ENCODE measurements at places on chromosomes 11 and 22.

- no peak for DNase-seq
These were observed 68.0 kb upstream of the KCNQ1OT1 start for GRCh38 chr11:2767801-2768200.

- no peak for DNase-seq
These were observed 32.2 kb upstream of the TEAD1 start for GRCh38 chr11:12642040-12642439.

DNA sequence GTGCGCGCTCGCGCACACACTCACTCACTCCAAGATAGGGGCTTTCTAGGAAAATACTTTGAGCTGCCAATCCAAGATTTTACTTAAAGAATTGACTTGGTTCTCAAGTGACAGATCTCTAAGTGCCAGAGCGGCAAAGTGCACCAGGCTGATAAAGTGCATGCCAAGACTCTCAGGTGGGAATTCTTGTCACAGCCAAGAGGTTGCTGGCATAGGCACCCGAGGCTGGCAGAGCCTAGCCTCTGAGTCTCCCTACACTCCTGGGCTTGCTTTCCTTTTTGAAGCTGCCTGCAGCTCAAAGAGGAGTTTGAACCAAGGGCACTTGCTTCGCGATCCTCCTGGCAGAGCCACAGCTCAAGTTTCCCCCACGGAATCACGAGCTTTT lies 2.5 kb upstream of the ADM start:
- no peak for DNase-seq

DNA sequence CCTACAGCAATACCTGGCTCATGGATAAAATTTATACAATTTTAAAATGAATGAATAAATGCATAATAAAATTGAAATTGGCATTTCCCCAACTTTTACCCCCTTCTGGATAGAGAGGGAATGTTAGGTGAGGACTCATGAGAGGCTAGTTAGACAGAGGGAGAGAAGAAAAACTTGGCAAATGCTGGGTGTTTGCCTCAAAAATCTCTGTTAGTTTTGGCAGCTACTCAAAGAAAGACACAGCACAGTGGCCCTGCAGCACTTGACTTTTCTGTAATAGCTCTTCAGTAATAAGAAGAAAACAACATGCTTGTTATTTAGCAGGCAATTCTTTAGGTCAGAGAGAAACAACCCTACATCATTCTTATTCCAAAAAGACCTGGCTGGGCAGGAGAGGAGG lies 20.7 kb upstream of the IZUMO1R start:
- no peak for DNase-seq

- DNase-seq: peak; percentile 79
These were observed 71.7 kb downstream of the IGLL5 start for GRCh38 chr22:22959147-22959827.

- DNase-seq: no peak
These were observed 35.1 kb downstream of the CAPN1 start for GRCh38 chr11:65216830-65217229.

DNA sequence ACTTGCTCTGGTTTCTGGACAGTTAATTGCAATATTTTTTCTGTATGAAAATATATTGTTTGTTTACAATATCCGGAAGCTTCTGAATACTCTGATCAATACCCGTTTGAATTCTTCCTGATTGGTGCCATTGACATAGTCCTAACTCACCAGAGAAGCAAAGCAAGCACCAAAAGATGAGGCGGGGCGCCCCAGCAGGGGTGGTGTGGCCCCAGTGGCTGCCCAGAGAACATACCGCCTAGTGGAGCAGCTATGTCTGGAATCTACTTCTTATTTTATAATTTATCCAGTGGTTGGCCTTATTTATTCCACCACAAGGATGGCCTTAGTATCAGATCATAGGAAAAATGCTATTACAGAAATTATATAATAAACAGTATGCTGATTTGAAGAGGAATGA lies 610.7 kb downstream of the JRKL start:
- no peak for DNase-seq

GRCh38 chr11:67195971-67196456 lies 70.3 kb upstream of the GRK2 start:
- no peak for DNase-seq

- no peak for DNase-seq
These were observed 227.1 kb downstream of the DDX10 start for GRCh38 chr11:108891909-108892511.

DNA sequence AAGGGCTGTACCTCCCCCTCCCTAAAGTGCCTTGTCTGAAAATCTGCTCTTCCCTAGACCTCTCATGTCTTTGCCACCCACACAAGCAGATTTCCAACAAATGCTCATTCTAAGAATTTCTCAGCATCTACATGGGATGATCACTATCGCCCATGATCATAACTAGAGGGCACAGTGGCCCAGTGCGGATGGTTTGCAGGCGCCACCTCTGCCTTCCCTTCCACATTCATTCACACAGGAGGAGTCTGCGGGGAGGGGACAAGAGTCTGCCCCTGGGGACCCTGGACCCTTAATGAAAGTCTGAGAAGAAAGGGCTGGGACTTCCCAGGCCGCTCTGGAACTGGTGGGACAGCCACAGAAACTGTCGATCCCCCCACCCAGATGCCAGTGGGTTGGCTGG lies 28.9 kb downstream of the KCTD17 start:
- peak; percentile 26 for DNase-seq

GRCh38 chr11:61488651-61489291 lies 19.8 kb upstream of the LRRC10B start:
- no peak for DNase-seq

GRCh38 chr11:110445437-110445836 lies 15.7 kb downstream of the FDX1 start:
- DNase-seq: no peak

DNA sequence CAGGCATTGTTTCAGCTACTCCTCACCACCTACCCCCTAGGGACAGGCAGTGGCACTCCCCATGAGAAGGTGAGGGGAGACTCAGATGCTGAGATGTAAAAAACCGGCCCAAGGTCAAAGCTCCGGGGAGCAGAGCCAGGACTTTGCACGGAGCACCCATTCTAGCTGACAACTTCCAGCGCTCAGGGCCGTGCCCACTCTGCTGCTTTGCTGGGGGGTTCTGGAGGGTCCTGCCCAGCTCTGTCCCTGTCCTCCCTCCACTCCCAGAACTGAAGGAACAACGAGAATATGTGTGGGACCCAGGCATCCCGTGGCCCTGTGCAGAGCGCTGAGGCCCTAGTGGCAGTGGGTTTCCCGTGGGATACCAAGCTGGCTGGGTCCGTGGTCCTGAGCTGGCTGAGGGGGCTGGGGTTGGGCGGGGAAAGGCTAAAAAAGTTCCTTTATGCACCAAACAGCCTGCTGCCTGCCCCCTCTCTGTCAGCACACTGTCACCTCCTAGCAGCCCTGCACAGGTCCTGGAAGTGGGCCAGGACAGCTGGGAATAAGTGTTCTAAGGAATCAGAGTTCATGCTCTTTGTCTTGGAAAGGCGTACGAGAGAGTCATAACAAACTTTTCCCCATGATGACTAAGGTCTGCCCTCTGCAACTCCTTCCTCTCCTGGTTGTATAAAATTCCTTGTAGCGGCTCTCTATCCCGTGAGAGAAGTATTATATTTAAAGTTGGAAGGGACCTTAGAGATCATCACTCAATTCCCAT lies 1.9 kb downstream of the MS4A10 start:
- no peak for DNase-seq

GRCh38 chr11:44857490-44858090 lies 93.1 kb downstream of the TP53I11 start:
- DNase-seq: no peak

- DNase-seq: no peak
These were observed 99.6 kb upstream of the SPON1 start for GRCh38 chr11:13862845-13863392.

DNA sequence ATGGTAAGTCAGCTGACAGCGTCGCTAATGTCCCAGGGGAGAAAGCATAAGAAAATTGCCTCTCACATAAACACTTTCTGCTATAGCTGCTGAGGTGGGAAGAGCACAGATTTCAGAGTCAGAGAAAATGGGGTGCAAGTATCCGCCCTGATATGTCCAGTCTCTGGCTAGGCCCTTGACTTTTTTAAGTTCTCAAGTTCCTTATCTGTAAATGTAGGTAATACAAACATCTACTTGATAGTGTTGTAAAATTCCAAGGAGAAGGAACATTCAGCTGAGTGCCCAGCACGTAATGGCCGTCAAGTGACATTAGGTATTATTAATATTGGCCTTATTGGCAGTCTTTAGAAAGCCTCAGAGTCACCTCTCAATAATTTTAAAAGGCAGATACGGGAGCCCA lies 143.6 kb downstream of the NTM start:
- no peak for DNase-seq

DNA sequence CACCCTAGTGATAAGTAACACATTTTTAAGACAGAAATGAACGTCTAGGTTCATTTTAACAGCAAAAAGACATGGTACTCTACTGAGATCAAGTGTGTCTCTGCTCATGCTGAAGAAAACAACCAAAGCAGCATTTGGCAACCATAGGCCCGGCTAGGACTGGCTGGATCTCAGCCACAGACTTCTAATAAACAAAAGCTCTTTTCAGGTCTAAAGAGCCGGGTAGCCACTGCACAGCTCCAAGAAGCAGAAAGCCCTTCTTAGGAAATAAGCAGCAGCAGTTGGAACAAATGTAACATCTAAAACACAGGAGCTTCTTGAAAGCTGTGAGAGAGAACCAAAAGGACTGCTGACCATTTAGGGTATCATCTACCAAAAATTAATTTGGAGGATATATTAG lies 37.6 kb downstream of the PITPNB start:
- no peak for DNase-seq

DNA sequence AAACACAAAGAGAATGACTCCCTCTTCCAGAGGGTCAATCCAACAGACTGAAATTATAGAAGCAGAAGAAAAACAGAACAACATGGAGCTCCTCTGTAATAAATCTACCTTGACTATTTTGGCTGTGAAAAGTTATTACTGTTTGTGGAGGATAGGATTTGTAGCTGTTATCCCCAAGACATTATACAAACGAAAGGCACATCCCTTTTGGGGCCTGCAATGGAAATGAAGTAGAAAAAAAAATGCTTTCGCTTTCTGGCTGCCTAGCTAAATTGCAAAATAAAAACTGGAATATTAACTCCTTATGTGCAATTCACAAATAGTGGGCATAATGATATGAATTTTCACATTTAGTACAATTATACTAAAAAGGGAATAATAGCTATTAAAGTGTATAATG lies 123.8 kb upstream of the CCDC179 start:
- no peak for DNase-seq

DNA sequence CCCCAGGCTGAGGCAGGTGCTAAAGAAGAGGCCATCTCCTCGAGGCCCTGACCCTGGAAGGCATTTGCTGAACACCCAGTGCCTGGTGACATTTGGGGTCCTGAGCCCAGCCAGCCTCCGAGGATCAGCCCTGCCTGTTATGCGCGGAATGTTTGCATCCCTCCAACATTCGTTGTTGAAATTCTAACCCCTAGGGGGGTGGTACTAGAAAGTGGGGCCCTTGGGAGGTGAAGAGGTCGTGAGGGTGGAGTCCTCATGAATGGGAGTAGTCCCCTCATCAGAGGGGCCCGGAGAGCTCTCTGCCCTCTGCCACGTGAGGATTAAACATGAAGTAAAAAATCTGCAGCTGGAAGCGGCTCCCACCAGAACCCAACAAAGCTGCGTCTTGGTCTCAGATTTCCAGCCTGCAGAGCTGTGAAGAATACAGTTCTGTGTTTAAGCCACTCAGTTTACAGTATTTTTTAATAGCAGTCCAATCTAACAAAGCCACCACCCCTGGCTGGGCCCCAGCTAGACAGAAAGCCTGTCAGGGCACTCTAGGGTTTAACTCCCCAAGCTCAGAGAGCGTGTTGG lies 35.3 kb upstream of the SEPTIN5 start:
- DNase-seq: no peak

DNA sequence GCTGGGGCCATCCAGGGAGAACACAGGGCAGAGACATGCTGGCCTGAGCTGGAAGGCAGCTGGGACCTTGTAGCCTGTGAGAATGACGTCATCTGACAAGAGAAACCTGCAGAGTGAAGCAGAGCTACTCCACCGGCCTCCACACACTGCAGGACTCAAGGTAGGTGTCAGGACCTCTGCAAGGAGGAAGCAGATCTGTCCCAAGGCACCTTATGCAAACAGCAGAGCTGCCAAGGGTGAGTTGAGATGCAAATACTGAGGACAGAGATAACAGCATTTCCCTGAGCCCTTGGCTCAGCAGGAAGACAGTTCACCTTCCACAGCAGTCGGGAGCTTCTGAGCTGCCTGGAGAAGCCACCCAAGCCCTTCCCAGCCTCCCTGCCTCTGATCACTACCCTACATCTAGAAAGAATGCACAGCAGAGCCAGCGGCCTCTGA lies 51.9 kb upstream of the IGSF9B start:
- no peak for DNase-seq

DNA sequence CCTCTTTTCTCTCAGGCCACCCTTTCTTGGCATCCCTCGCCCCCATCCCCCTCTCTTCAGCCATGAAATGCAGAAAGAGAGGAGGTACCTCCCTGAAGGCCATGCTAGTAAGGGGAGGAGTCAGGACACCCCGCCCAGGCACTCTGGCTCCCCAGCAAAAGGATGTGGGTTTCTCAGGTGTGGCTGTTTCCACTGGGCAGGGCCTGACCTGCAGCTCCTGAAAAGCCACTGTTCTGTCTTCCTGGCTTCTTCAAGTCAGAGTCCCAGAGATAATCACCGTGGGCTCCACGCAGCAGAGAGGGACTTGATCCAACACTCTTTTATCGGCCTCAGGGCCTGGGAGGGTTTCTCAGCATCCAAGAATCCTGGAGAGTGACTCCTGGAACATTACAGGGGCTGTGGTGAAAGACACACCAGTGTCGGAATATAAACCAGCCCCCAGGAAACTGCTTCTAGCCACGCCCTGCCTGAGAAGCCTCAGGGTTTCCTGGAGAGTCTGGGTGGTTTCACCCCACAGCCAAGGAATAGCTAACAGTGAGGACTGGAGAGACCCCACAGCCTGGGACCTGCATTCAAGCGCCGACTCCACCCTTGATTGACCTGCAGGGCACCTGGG lies 45.7 kb upstream of the TSPAN18 start:
- peak; percentile 32 for DNase-seq

- DNase-seq: no peak
These were observed 89.4 kb downstream of the PACS1 start for GRCh38 chr11:66159324-66159984.

DNA sequence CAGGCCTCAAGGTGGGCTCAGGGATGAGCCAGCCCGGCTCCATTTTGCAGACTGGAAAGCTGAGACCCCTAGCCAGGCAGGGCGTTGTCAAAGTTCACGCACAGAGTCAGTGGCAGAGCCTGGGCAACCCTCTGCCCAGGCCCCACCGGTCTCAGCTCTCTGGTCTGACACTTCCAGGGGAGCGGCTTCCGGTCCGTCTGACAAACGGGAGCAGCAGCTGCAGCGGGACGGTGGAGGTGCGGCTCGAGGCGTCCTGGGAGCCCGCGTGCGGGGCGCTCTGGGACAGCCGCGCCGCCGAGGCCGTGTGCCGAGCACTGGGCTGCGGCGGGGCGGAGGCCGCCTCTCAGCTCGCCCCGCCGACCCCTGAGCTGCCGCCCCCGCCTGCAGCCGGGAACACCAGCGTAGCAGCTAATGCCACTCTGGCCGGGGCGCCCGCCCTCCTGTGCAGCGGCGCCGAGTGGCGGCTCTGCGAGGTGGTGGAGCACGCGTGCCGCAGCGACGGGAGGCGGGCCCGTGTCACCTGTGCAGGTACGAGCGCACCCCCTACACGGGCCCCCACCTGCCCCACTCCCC lies 36.0 kb downstream of the CD6 start:
- DNase-seq: no peak

- DNase-seq: no peak
These were observed 22.8 kb downstream of the PICALM start for GRCh38 chr11:86046116-86046515.

Data from activated naive CD8-positive, alpha-beta T cell treated with anti-CD3 and anti-CD28 coated beads, Interleukin-2, amount 50 U/mL, for 24 hours (primary cell).